Thymus (tissue), 14 donors: ENCODE measurements at places on chromosomes 5 and 9. TPM values are rescaled to one million over a fixed set of nuclear protein-coding genes. Genes with fewer than 3 reads are reported as not detected.

GRCh38 chr9:91500509-91501014 lies 76.9 kb upstream of the NFIL3 start:
- no peak for DNase-seq

DNA sequence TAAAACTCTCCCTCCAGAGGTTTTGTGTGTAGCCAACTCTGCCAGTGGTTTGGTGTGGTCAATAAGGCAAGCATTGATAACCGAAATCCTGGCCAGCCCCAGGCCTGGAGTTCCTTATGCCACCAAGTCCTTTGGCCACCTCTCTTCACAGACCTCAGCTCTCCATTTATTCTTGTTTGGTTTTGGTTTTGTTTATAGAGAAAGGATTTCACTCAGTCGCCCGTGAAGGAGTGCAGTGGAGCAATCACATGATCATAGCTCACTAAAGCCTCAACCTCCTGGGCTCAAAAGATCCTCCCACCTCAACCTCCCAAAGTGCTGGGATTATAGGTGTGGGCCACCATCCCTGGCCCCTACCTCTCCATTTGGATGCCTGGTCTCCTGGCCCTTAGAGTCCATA lies 55.4 kb upstream of the PPARGC1B start:
- DNase-seq = no peak

DNA sequence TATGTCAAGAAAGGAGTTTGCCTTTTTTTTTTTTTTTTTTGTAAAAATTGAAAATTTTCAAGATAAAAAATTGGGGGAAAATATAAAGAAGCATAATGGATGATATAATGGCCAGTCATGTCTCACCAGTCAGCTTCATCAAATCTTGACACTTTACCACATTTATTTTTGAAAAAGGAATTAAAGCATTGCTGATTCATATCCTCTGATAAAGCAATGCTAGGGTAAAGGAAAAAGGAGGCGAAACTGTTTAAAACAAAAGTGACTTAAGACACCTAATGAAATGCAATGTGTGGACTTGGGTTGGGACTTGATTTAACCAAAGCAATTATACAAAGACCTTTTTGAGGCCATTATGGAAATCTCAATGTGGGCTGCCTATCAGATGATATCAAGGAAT lies 208.5 kb downstream of the ARHGAP26 start:
- DNase-seq = no peak

- no peak for DNase-seq
Observed at GRCh38 chr9:119094086-119094485, 275.1 kb downstream of the BRINP1 start.

DNA sequence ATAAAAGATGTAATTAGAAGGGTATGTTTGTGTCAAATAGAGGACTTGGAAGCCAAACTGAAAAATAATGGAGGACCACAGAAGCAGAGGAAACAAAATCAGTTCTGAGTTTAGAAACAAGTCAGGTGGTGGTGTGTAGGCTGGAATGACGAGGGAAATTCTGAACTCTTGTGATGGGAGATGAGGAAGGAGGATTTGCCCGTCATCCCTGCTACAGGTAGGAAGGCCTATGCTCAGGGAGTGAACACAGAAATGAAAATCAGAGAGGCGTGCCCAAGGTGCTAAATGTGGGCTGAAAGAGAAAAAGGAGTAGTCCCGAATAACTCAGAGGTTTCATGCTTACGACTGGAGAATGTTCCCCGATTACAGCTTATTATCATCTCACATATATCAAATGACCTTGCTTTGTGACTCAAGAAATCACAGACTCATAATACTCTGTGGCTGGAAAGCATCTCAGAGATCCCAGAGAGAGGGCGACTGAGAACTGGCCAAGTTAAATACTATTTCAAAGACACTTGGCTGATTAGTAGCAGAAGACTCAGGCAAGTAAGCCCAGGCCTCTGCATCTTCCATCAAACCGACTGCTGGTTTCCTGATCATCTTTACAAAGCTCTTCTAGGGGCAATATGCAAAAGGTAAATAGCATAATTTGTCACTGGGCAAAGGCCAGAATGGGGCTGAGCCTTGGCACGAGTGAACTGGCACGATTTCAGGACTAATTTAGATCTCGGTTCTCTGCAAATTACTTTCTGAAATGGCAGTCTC lies 126.0 kb downstream of the SUSD1 start:
- DNase-seq = no peak

The PCA3 gene
- 0.09 TPM for total RNA-seq

The CTNND2 gene
- 0.42 TPM for total RNA-seq
